G401 (cell line): ENCODE measurements at places on chromosomes 5 and 9. TPM values are rescaled to one million over a fixed set of nuclear protein-coding genes. Genes with fewer than 3 reads are reported as not detected.

DNA sequence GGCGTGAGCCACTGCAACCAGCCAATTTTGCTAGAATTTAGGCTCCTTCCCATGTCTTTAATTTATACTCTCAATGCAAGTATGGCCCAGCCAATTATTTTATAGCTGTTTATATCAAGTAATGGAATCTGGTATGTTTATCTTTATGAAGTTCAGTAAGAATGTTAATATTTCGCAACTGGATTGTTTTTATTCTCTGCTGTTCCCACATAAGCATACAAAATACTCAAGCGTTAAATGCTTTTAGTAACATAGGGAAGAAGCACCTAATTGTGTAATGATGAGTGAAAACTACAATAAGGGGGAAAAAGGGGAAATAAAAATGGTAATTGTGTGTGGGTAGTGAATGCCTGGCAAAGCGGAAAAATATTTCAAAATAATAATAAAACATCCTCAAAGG lies 21.3 kb downstream of the PWWP2A start:
- DNase-seq = no peak

- DNase-seq = no peak
Measured at GRCh38 chr5:43425983-43426382, 13.8 kb upstream of the CCL28 start.

DNA sequence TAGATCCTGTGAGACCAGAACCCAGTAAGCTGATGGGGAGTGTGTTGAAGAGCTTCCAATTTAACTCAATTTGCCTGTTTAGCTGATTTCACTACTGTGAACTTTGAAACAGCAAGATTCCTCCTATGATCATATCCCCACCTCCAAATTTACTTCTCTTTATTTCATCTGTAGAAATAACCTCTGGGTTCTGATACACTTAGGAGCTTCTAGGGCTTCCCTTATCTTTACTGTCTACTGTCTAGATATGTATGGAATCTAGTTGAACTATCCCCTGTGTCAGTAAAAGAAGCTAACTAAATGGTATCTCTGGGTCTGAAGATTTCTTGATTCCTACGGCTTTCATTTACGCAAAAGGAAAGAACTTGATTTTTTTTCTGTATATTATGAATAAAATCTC lies 116.8 kb downstream of the GCNT1 start:
- no peak for DNase-seq

- DNase-seq = no peak
Measured at GRCh38 chr5:94595281-94595840, 23.0 kb downstream of the KIAA0825 start.

TMEM215 gene
- not detected in 2 replicates for total RNA-seq

FAM221B gene
- total RNA-seq = not detected in 2 replicates

GRCh38 chr9:76516871-76517270 lies 57.9 kb downstream of the GCNT1 start:
- no peak for DNase-seq

TRUB2 gene
- 28.2 and 31.8 TPM in 2 replicates for total RNA-seq

DNA sequence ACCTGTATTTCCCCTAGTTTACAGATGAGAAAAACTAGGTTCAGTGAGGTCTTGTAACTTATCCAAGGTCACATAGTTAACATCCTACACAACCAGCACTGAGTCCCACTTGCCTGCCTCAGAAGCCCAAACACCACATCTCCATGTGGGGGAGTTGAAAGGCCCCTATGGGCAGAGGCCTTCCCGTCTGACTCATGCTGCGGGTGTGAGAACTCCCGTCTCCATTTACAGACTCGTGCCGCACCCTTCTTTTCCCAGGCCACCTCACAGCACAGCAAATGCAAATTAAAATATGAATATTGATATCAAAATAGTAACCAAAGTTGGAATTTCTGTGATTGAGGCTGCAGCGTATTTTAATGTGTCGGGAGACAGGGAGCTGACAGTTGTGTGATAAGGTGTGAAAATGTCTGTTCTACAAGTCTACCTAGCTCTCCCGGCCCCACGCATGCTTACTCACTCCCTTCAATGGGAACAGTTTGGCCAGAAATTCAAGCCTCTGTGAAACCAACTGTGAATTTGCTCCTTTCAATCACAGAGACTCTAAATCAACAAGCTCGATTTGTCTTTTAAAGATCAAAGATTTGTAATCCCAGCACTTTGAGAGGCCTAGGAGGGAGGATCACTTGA lies 90.1 kb downstream of the CRB2 start:
- no peak for DNase-seq

DNAH5 gene
- 0.86 and 2.4 TPM in 2 replicates for total RNA-seq

- DNase-seq = no peak
Measured at GRCh38 chr5:113062869-113063508, 86.4 kb downstream of the DCP2 start.

DNA sequence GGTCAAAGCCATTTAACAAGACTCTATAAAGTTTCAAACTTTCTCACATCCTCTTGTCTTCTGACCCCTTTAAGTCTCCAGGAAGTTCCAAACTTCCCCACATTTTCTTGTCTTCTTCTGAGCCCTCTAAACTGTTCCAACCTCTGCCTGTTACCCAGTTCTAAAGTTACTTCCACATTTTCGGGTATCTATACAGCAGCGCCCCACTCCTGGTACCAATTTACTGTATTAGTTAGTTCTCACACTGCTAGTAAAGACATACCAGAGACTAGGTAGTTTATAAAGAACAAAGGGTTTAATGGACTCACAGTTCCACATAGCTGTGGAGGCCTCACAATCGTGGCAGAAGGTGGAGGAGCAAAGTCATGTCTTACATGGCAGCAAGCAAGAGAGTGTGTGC lies 23.3 kb upstream of the PRLR start:
- DNase-seq = no peak

PCDHAC1 gene
- total RNA-seq = 6.5 and 9.5 TPM in 2 replicates

DNA sequence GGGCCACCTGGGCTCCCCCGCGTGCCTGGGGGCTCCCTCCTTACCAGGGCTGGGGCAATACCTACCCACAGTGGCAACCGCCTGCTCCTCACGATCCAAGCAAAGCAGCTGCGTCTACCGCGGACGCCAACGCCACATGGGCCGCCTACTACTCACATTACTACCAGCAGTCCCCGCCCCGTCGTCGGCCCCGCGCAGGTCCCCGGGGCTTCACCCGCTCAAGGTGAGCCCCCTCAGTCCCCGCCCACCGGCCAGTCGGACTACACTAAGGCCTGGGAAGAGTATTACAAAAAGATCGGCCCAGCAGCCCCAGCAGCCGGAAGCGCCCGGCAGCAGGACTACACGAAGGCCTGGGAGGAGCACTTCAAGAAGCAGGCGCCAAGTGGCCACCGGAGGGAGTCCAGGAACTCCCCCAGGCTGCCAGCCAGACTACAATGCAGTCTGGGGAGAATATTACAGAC lies 106.0 kb upstream of the MTAP start:
- DNase-seq = no peak

GRCh38 chr9:121885345-121885901 lies 207.7 kb downstream of the TTLL11 start:
- DNase-seq = no peak

DNA sequence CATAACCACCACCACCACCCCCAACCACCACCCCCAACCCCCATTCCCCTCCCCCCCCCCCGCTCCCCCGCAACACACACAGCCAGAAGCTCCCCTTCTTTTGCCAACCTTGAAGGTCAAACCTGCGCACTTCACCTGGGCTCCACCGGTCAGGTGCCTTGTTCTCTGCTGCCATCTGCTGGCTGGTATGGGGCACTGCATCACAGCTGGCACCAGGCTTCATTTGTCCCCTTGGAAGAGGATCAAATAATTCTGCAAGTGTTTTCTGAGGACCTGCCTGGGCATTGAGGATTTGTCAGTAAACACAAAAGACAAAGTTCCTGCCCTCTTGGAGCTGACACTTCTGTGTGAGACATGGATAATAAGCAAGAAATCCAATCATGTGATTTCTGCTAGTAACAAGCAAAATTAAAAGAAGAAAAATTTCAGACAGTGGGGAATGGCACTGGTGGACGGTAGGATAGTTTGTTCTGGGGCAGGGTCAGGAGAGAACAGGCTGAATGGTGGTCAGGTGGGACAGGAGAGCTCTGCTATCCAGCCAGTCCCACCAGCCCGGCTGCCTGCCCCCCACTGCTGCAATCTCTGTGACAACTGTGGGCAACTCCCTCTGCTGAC lies 55.6 kb upstream of the LMX1B start:
- DNase-seq = peak; percentile 81

GRCh38 chr9:7760014-7760415 lies 39.6 kb downstream of the DMAC1 start:
- DNase-seq = no peak

CD14 gene
- not detected in 2 replicates for total RNA-seq

GRCh38 chr5:35129276-35129675 lies 81.5 kb upstream of the AGXT2 start:
- DNase-seq = no peak

GRCh38 chr9:137194388-137194787 lies 5.9 kb downstream of the SSNA1 start:
- DNase-seq = no peak

PITX1 gene
- total RNA-seq = 60.2 and 66.1 TPM in 2 replicates

ADAMTS13 gene
- 1.4 and 2.3 TPM in 2 replicates for total RNA-seq

TARS1 gene
- total RNA-seq = 216 and 311 TPM in 2 replicates
